ENCODE measurements at places on chromosomes 7 and 10. TPM values are rescaled to one million over a fixed set of nuclear protein-coding genes. Genes with fewer than 3 reads are reported as not detected.

ADRB1 gene
- 0.99 TPM for total RNA-seq

ZNF212 gene
- 23.1 TPM for total RNA-seq

HOXA11 gene
- total RNA-seq = not detected

GARIN1A gene
- 46.8 TPM for total RNA-seq

KAZALD1 gene
- 11.0 TPM for total RNA-seq

DNA sequence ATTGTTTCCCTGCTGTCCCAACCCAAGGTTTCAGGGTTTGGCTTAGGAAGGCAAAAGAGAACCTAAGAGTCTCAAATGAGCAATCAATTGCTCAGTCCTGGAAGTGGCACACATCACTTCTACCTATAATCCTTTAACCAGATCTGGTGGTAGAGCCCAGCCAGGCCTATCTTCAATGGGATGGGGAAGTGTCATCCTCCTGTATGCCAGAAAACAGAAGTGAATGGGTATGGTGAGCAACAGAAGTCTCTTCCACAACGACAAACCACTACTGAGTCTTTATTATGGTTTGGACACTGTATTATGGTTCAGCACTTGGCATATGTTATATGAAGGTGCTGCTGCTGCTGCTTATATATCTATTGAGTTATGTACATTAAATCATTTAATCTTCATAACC lies 3.0 kb upstream of the AKR1B1 start:
- no peak for DNase-seq

GRCh38 chr7:111290982-111291381 lies 200.1 kb downstream of the LRRN3 start:
- no peak for DNase-seq

GRCh38 chr7:106199813-106200364 lies 84.9 kb downstream of the NAMPT start:
- DNase-seq = no peak

DNA sequence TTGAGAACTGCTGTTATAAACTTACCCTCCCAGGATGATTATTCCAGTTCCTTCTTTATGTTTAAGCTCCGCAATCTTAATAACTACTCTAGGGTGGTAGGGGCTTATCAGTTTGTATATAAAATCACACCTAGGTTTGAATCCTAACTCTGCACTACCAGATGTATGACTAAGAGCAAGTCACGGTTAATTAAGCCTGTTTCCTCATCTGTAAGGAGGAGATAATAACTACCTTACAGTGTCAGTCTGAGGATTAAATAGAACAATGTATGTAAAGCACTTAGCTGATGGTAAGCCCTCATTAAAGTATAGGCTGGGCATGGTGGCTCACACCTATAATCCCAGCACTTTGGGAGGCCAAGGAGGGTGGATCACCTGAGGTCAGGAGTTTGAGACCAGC lies 9.2 kb downstream of the DNA2 start:
- DNase-seq = no peak

- no peak for DNase-seq
Measured at GRCh38 chr7:24199978-24200377, 84.0 kb upstream of the NPY start.

DNA sequence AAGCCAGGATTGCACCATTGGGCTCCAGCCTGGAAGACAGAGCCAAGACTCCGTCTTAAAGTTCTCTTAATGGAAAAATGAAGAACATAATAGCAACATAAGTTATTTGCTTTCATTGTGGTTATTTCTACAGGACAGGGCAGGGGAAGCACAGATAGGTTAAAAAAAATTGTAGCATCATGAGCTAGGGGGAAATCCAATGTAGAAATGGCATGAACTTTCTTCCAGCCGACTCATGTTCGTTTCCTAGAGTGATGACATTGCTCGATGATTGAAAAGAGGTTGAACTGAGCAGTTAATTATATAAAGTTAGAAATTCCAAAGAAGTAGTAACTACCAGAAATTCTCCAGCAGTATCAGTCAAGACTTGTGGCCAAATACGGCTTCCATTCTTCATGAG lies 64.9 kb downstream of the DAGLB start:
- DNase-seq = no peak

DNA sequence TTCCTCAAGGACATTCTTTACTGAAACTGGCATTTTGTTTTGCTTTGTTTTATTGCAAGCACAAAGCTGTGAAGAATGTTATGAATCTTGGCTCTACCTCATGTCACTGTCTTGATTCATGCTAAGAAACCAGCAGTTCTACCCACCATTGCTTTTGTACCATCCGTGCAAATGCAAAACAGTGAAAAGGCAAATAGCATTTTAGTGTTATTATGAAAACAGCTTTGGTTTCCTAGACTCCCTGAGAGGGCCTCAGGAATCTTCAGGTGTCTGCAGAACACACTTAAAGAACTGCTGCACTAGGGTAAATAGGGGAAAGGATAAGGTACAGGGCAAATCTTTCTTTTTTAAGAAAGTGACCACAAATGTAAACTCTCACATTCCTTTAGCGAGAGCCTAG lies 318.9 kb downstream of the AHR start:
- DNase-seq = no peak

GRCh38 chr10:123147635-123148413 lies at the start of gene HMX2:
Gene HMX2, plus strand, starts transcription at chr10:123148136. Its CDS starts 243 bp downstream, at chr10:123148379.
- no peak for DNase-seq

- DNase-seq = no peak
Measured at GRCh38 chr7:137934941-137935883, 66.7 kb downstream of the CREB3L2 start.

DNA sequence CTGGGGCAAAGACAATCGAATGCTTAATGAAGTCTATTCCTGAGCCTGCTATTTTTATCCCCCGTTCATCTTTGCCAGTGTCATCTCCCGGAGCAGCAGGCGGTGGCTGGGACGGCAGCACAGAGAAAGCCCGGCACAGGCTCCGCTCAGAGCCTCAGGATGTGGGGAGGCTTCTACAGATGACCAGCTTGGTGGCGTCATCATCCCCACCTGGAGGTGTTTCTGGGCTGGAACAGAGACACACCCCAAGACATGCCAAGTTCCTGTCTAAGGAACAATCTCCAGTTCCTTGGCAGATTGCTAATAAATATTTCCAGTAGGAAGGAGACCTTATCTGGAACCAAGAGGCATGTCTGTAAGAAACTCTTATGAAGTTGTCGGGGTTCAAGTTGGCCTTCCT lies 552.4 kb upstream of the MGMT start:
- DNase-seq = no peak

GRCh38 chr10:130481936-130482335 lies 345.7 kb downstream of the GLRX3 start:
- DNase-seq = no peak

GRCh38 chr10:100864036-100864885 lies 48.5 kb upstream of the SLF2 start:
- no peak for DNase-seq

DNA sequence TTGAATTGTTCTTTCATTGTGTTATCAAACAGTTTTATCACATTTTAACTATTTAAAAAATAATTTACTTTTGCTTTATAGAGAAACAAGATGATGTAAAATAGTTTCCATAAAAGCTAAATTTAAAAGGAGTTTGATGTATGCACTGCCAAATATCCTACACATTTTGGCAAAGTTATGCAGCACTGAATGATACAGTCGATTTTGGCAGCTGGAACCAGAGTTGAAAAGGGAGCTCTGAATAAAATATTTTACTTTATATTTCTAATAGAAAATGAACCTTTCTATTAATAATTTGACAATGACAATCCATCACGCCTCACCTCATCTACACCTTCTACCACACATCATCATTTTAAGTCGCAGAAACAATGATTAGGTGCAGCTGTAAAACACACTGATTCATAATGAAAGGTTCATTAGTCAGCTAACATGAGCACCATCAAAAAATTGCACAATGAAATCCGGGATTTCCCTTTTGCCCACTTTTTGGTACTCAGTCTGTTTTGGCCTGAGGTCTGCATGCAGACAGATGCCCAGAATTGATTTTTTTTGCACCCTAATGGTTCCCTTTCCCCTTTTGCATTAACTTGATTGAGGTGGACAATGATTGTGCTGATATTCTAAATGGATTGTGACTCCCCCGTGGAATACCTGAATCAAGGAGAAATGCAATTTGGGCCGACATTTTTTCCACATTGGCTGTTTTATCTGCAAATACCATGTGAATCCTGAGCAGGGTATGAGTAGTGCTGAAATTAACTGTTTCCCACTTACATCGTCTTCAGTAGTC lies 105.8 kb downstream of the THSD7A start:
- no peak for DNase-seq

DNA sequence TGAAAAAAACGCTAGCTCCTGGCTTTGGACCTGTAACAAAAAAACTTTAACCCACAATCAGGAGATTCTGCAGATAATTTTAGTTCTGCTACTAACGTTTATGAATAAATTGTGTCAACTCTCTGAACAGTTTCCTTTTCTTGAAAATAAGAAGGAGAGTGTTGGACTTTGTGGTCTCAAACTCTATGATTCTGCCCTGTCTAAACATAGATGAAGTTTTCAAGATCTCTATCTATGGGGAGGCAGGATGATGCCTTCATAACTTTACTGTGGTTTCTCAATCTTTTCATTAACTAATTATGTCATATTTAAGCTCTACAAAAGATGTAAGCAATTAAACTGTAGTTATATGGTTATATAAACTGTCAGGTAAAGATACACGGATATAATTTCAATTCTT lies 162.0 kb downstream of the REEP3 start:
- no peak for DNase-seq

- DNase-seq = no peak
Measured at GRCh38 chr7:98864731-98865453, 4.9 kb downstream of the TMEM130 start.

Measured in testis (tissue), 5 donors.